MG63 (cell line): ENCODE measurements at places on chromosomes 2 and 18. TPM values are rescaled to one million over a fixed set of nuclear protein-coding genes. Genes with fewer than 3 reads are reported as not detected.

DNA sequence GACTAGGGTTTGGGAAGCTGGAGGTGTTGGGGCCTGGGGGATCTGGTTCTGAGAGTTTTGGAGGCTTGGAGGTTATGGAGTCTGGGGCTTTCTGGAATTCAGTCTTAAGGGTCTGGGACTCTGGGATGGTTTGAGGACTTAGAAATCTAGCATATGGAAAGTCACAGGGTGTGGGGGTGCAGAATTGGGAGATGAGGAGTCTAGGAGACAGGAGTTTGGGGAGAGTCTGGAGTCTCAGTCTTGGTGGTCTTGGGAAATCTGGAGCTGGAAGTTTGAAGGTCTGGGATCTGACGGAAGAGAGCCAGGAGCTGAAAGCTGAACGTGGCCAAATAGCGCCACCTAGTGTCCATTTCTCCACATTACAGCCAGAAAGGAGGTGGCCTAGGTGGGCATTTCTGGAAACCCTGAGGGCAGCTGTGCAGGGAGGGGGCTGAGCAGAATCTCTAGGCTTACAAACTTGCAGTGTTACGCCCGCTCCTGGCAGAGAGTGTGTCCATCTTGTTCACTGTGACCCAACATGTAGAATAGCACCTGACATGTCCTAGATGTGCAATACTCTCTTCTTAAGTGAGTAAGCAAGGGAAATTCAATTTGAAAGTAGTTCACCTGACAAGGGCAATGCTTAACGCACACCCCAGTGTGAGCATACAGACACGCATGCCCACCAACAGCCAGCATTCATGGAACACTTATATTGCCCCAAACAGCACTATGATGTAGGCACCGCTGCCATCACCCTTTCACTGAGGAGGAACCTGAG, 204.8 kb downstream of the TFCP2L1 start:
- DNase-seq = no peak

DNA sequence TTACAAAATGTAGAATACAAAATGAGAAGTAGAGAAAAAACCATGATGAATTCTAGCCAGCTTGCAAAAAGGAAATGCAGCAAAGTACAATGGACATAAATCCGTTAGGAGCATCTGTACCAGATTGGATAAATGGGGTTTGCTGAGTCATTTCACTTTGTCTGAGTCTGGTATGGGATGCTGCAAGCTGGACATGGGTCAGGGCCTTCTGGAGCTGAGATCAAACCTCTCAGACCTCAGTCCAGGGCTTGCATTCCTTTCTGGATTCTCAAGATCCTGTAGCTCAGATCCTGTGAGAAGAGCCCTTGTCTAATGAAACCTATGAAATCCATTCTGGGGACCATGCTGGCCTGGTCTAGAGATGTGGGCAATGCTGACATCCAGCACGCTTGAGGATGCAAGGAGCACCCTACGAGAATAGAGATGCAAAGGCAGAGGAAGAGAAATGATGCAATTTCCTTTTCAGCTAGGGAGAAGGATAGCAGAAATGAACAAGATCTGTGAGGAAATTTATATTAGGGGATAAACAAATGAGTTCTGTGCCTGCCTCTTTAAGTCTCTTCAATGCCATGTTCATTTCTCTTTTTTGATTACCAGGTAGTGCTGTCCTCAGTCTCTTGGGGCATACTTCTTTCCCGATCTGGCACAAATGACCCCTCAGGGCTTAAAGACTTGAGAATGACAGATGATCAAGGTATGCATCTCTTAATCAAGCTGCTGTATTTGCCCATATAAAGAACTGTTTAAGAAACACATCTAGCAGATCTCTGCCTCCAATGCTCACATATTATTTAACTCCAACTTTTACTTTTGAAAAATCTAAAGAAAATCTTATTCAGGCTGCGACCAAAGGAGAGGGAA, 230.4 kb downstream of the MEIS1 start:
- no peak for DNase-seq

- DNase-seq = peak; percentile 37
Measured at GRCh38 chr18:31684279-31685096, at the start of gene B4GALT6. B4GALT6 (minus strand) TSS chr18:31684581; CDS start chr18:31684426, 155 bp downstream.

SKA1 gene
- 33.2 and 42.0 TPM in 2 replicates for total RNA-seq

DNA sequence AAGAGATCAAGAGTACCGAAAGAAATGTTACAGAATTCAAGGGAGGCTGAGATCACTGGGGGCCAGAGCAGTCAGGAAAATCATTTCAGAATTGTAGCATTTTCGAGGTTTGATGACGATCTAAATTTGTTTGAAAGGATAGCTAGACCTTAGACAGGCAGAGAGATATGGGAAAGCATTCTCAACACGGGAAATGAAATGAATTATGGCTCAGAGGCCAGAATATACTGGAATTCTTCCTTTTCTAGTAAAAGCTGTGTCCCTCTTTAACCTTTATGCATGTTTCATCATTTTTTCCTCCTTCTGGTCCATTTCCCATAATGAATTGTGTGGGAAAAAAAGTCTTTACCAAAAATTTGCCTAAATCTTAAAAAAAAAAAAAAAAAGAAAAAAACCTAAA, 78.8 kb downstream of the NABP1 start:
- DNase-seq = no peak

DNA sequence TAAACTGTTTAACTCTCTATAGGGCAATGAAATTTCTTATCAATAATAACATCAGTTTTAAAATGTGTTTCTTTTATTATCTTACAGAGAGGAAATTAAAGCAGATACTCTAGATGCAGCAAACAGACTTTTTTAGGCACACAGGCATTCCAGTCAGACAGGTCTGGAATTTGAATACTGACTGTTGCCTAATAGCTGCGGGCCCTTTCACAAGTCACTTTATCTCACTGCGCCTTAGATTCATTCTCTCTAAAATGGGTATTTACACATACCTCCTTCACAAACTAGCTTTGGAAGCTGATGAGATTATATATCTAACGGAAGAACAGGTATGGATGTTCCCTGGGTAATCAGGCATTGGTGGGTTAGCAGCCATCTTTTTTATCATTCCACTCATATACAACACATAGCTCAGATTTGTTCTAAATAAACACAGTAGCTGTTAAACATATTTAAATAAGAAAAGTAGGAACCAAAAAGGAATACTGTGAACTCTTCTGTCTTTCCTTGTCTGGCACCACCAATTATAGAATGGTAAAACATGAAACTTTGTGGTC, 104.2 kb downstream of the LRP2 start:
- no peak for DNase-seq

- peak; percentile 81 for DNase-seq
Measured at GRCh38 chr2:221573430-221574230, 1.5 kb upstream of the EPHA4 start.

TNP1 gene
- total RNA-seq = not detected in 2 replicates

- DNase-seq = no peak
Measured at GRCh38 chr2:232196802-232197201, 181.7 kb upstream of the ALPP start.

- DNase-seq = peak; percentile 62
Measured at GRCh38 chr2:206442833-206443734, at the start of gene ADAM23. ADAM23 (plus strand) TSS chr2:206443532; CDS start chr2:206443867, 335 bp downstream.

LCT gene
- not detected in 2 replicates for total RNA-seq

GRCh38 chr2:198045227-198045626, 240.8 kb downstream of the PLCL1 start:
- no peak for DNase-seq

- DNase-seq = no peak
Measured at GRCh38 chr18:28504066-28504465, 327.1 kb upstream of the CDH2 start.

DNA sequence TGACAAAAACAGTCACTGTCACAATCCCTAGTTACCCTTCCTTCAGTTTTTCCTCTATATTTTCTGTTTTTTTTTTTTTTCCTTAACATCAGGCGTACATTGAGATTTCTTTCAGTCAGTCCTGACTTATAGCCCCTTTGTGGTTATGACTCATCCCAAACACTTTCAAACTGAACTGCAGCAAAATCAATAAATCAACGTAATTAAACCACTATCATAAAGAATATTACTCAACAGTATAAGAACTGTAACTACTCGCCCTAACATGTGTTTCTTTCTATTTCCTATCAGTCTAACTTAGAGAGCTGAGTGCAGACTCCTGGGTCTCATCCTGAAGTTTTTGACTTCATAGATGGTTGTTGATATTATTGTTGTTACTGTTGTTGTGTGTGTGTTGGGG, 523.5 kb downstream of the LRRTM4 start:
- no peak for DNase-seq

CENPA gene
- 19.8 and 24.5 TPM in 2 replicates for total RNA-seq

DNA sequence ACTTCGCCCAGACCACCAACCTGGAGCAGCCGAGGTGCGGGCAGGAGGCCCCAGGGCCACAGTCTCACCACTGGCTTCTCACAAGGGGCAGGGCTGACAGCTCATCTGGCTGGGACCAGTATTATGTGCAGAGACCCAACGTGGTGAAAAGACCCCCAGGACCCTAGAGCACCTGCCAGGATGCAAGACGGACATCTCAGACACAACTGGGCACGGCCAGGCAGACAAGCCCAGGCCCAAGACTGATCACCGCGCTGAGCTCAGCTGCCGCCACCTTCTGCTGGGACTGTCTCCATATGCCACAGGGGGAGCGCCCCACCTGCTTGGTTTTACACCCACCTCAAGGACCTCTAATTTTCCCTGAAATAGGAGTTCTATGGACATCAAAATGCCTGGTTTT, 23.2 kb downstream of the HDAC4 start:
- no peak for DNase-seq

GRCh38 chr2:9329497-9329896, 93.8 kb downstream of the ITGB1BP1 start:
- no peak for DNase-seq

DNA sequence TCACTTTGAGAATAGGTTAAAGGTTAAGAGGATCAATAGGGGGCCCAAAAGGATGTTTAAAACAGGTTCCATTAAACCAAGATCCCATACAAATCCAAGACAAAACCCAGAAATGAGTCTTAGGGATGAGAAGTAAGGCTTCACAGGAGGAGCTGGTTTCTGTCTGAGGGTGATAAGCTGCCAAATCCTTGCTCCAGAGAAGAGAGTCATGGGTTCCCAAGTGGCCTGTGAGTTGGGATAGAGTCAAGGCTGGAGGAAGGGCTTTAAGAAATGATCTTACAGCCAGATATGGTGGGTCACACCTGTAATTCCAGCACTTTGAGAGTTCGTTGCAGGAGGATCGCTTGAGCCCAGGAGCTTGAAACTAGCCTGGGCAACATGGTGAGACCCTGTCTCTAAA, 40.2 kb upstream of the LCLAT1 start:
- no peak for DNase-seq

DNA sequence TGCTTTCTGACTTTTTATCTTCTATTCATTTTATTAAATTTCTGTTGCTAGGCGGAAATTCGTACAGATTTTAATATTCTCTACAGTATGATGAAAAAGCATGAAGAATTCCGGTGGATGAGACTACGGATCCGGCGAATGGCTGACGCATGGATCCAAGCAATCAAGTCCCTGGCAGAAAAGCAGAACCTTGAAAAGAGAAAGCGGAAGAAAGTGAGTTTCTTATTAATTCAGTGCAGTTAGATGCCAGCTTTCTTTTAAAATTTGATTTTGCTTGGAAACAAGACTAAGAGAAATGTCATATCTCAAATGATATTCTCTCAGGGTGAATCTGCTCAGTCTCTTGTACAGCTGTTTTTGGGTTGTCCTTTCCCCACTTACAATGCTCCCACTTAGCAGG, 84.3 kb downstream of the MGAT5 start:
- DNase-seq = no peak

BUB1 gene
- 54.3 and 87.3 TPM in 2 replicates for total RNA-seq

SPAG16 gene
- 13.3 and 33.7 TPM in 2 replicates for total RNA-seq

- no peak for DNase-seq
Measured at GRCh38 chr2:97788986-97789644, 75.7 kb downstream of the ZAP70 start.
